ENCODE measurements at places on chromosomes 5 and 9.

DNA sequence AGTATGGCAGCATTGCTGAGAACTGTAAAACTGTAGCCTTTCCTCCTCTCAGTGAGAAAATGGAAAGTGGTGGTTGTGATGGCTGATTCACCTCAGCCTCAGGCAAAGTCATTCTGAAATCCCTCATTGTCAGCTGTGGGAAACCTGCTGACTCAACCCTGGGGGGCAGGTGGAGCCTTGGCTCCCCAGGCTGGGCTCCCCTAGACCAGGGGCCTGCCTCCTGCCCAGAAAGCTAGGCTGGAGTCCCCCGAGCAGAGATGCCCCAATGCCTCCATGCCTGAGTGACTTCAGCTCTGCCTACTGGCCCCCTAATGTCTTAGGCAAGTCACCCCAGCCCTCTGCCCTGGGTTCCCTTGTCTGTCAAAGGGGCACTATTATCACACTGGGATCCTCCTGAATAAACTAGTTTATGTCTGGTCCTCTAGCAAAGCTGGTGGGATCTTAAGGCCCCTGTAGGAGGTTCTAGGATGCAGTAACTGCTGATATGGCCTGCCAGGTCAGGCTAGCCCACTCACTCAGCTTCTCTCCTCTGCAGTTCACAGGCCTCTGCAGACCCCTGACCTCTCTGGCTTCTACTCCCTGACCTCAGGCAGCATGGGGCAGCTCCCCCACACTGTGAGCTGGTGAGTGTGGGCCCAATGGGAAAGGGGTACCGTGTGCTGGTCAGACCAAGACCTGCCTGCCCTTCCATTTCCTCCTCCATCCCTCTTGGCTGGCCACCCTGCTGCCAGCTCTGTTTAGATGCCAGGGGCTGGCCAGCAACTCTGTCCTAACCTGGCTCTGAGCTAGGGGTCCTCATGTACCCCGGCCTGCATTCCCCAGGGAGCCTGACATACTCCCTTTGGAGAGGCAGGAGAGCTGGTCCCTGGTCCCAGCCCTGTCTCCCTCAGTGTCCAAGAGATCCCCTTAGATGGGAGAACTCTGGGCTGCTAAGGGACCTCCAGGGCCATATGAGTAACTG is 24.2 kb downstream of the TCF7 start:
- DNase-seq = no peak

DNA sequence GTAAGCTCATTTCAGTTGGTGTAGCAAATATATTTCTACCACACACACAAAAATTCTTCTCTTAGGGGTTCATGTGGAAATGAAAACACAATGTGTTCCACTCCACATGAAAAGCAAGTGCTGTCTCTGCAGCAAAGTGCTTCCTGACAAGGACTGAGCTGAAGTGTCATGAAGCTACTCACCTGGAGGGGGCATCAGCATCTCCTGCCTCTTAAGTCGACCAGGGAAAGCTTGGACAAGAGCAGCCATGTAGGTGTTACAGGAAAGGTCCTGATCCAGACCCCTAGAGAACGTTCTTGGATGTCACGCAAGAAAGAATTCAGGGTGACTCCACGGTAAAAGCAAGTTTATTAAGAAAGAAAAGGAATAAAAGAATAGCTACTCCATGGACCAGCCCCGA is 62.8 kb downstream of the SV2C start:
- DNase-seq = no peak

DNA sequence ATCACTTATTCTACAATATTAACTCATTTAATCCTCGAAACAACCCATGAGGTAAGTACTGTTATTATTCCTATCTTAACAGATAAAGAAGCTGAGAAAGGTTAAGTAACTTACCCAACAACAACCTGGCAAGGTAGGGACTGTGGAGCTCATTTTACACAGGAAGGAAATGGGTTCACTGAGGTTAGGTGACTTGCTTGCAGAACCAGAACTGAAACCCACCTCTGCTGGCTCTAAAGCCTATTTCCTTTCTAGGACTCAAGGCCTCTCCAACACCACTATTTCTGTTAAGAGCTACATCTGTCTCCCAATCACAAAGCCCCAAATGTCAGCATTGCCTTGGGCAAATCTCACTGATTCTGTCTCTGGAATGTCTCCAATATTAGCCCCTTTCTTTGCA is 38.9 kb upstream of the IFNK start:
- DNase-seq = no peak

GRCh38 chr9:107750741-107751566 is 261.4 kb upstream of the KLF4 start:
- DNase-seq = no peak

DNA sequence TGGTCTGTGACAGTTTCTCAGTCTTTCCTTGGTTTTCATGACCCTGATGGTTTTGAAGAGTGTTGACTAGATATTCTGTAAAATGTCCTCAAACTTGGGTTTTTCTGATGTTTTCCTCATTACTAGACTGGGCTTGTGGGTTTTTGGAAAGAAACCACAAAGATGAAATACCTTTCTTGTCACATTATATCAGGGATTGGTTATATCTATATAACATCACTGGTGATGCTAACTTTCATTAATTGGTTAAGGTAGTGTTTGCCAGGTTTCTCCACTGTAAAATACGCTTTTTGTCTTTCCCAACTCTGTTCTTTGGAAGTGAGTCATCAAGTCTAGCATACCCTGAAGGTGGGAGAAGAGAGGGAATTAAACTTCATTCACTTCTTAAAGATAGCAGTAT is 3.3 kb upstream of the IL31RA start:
- no peak for DNase-seq

DNA sequence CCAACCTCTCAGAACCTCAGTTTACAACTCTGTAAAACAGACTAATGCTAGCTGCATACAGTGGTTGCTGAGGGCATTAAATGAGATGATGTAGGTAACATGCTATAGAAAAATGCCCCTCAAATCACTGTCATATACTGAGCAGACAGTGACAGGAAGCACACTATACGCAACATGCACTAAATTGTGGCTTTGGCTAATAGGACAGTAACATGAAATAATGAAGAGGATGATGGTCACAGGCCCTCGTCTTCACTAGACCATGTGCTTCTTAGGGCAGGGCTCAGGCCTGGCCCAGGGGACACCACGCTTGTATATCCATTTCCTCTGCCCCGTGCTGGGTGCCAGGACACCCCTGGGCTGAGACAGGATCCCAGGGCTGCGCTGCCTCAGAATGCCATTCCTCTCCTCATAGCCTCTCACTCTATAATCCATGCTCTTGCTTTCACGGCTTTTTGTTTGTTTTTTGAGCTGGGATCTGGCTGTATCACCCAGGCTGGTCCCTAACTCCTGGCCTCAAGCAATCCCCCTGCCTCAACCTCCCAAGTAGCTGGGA is 18.9 kb downstream of the CSF1R start:
- DNase-seq = no peak

DNA sequence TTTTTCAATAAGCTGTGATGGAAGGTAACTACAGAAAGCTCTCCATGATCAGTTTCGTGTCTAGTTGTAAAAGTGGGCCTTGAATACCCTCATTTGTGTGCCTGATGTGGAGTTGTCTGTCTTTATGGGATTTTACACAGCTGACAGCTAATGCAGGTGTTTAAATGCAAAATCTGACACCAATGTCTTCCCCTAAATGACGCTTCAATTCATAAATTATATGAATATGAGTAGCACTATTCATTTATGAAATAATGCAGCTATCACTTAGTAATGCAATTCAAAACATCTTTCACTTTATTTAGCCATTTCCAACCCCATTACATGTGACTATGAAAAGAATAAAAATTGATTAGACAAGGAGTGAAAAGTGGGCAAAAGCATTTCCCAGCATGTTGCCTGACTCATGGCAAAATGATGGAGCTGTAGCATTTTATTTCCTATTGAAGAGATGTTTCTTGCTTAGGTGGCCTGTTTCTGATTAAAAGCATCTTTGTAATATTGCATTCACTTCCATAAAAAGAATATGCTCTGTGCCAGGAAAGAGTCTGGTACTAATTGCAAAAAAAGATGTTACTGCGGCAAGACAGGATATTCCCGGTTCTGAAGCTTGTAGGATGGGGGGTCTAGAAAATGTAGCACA is 116.7 kb upstream of the HAPLN1 start:
- DNase-seq = no peak

DNA sequence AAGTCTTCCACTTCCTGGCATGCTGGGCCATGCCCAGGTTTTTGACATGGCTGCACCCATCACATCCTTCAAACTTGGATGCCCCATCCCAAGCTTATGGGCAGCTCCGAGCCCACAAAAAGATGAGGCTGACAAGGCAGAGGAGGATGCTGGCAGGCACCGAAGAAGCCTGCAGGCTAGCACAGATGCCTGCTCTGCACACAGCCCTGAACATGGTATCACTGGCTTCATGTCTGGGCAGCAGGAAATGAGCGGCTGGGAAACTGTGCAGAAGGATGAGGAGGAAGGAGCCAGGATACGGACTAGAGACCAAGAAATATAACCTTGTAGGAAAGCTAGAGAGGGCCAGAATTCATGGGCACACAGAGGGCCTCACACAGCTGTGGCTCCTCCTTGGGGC is 14.8 kb downstream of the CAMK2A start:
- no peak for DNase-seq

- DNase-seq = no peak
Observed at GRCh38 chr9:109794361-109795012, 14.5 kb downstream of the PALM2AKAP2 start.

- no peak for DNase-seq
Observed at GRCh38 chr5:1975406-1975715, 92.6 kb upstream of the IRX4 start.

Data from stimulated activated CD8-positive, alpha-beta memory T cell treated with anti-CD3 and anti-CD28 coated beads, Interleukin-7, amount 100 ng/mL, for 1 hour (primary cell).